Caki2 (cell line): ENCODE measurements at places on chromosomes 6 and 20. TPM values are rescaled to one million over a fixed set of nuclear protein-coding genes. Genes with fewer than 3 reads are reported as not detected.

The SMOC2 gene
- 0.68 TPM in 1 of 2 replicates, not detected in the other for total RNA-seq

The SEMG1 gene
- total RNA-seq, result not detected in 2 replicates

The EPPIN gene
- total RNA-seq, result not detected in 2 replicates

The SLC52A3 gene
- 3.6 and 6.5 TPM in 2 replicates for total RNA-seq

The OR12D3 gene
- total RNA-seq, result not detected in 2 replicates

The TBX18 gene
- not detected in 2 replicates for total RNA-seq

The HLA-DQB1 gene
- not detected in 2 replicates for total RNA-seq

The DACT2 gene
- not detected in 2 replicates for total RNA-seq

The FRMD1 gene
- total RNA-seq, result not detected in 2 replicates

The MTFR2 gene
- total RNA-seq, result 10.6 and 14.2 TPM in 2 replicates

The ID1 gene
- total RNA-seq, result 1,473 and 1,479 TPM in 2 replicates

The MLN gene
- total RNA-seq, result not detected in 2 replicates

The TFAP2D gene
- total RNA-seq, result not detected in 2 replicates

The NUP43 gene
- 18.9 and 28.2 TPM in 2 replicates for total RNA-seq

The SOX18 gene
- 0.37 TPM in 1 of 2 replicates, not detected in the other for total RNA-seq

The SASH1 gene
- total RNA-seq, result 4.4 and 6.1 TPM in 2 replicates

The KHDC1 gene
- 0.14 and 3.3 TPM in 2 replicates for total RNA-seq

The RSPO3 gene
- total RNA-seq, result 2.4 and 7.7 TPM in 2 replicates

The CST2 gene
- total RNA-seq, result 240 and 270 TPM in 2 replicates

The CALHM6 gene
- total RNA-seq, result not detected in 2 replicates

The FLRT3 gene
- total RNA-seq, result 36.7 and 56.1 TPM in 2 replicates

The NHSL1 gene
- total RNA-seq, result 1.1 and 2.5 TPM in 2 replicates

The PNPLA1 gene
- total RNA-seq, result not detected in 2 replicates

The RAB44 gene
- not detected in 2 replicates for total RNA-seq

The MOG gene
- total RNA-seq, result not detected in 2 replicates

The PPP1R10 gene
- 6.9 and 10.8 TPM in 2 replicates for total RNA-seq

The GNMT gene
- 1.5 TPM in 1 of 2 replicates, not detected in the other for total RNA-seq

The IRF4 gene
- total RNA-seq, result not detected in 2 replicates

The CTAGE9 gene
- not detected in 2 replicates for total RNA-seq

The FAM209B gene
- not detected in 2 replicates for total RNA-seq

The DCDC2 gene
- total RNA-seq, result 4.7 and 5.4 TPM in 2 replicates

The GCLC gene
- 79.2 and 103 TPM in 2 replicates for total RNA-seq

The KDM1B gene
- 10.1 and 11.6 TPM in 2 replicates for total RNA-seq

The RUNX2 gene
- total RNA-seq, result 1.3 and 2.7 TPM in 2 replicates

The GGTLC1 gene
- total RNA-seq, result not detected in 2 replicates

The HS3ST5 gene
- not detected in 2 replicates for total RNA-seq

The CENPW gene
- 23.3 and 62.1 TPM in 2 replicates for total RNA-seq

The DUSP15 gene
- total RNA-seq, result 3.9 TPM in 1 of 2 replicates, not detected in the other

The ALDH5A1 gene
- total RNA-seq, result 8.4 and 11.3 TPM in 2 replicates

The HDGFL1 gene
- total RNA-seq, result not detected in 2 replicates

The SLC4A11 gene
- 0.17 and 2.1 TPM in 2 replicates for total RNA-seq

The FGD2 gene
- not detected in 2 replicates for total RNA-seq

The HMGCLL1 gene
- total RNA-seq, result not detected in 2 replicates

The LHFPL5 gene
- 1.0 TPM in 1 of 2 replicates, not detected in the other for total RNA-seq

The RAMACL gene
- not detected in 2 replicates for total RNA-seq

The SUMO4 gene
- not detected in 2 replicates for total RNA-seq

The MRAP2 gene
- 0.09 and 0.10 TPM in 2 replicates for total RNA-seq

The MICA gene
- total RNA-seq, result 28.9 and 34.3 TPM in 2 replicates

The WFDC13 gene
- not detected in 2 replicates for total RNA-seq

The COL11A2 gene
- 0.20 and 1.4 TPM in 2 replicates for total RNA-seq

The SLC22A23 gene
- total RNA-seq, result 3.6 and 10.1 TPM in 2 replicates

The DLL1 gene
- total RNA-seq, result 0.49 and 1.1 TPM in 2 replicates

The PDYN gene
- total RNA-seq, result not detected in 2 replicates
